ENCODE measurements at places on chromosomes 16 and 17.

GRCh38 chr17:83009414-83010205, 69.8 kb upstream of the METRNL start:
- DNase-seq, result no peak

DNA sequence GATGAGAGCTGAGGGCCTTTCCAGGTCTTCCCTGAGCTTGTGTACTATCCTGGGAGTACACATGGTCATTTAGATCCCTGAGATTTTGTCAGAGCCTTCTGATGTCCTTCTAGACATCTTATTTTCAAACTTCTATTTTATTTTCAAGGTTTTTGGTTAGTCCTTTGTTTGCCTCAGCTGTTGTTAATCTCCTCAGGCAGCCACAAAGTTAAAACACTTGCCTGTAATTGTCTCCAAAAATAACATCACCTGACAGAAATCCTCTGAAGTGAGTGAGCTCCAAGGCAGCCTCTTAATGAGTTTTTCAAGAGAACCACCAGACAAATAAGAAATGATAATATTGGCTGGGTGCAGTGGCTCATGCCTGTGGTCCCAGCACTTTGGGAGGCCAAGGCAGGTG, 43.8 kb upstream of the CPHXL start:
- no peak for DNase-seq

- DNase-seq, result no peak
Observed at GRCh38 chr17:58398574-58399266, 18.6 kb downstream of the RNF43 start.

- DNase-seq, result peak; percentile 60
Observed at GRCh38 chr17:488993-489757, 136.6 kb upstream of the RPH3AL start.

DNA sequence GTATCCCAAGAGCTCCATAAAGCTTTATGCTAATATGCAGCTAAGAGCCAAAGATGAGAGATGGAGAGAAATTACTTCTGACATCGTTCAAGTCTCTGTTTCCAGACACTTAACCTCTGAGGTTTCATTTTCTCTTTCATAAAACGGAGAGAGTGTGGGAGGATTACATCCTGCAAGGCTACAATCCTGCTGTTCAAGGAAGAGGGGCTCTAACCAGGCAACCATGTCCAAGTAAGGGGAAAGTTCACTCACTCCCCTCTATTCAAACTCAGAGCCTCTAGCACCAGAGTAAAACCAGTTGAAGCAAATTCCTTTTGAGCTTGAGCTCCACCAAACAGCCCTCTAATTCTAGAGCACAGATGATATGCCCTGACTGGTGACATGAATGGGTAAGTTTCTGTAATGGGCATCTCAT, 397.4 kb downstream of the NPIPA8 start:
- DNase-seq, result no peak

GRCh38 chr16:54953461-54953860, 22.8 kb downstream of the IRX5 start:
- no peak for DNase-seq

GRCh38 chr17:40551879-40552768, 13.1 kb downstream of the CCR7 start:
- no peak for DNase-seq

DNA sequence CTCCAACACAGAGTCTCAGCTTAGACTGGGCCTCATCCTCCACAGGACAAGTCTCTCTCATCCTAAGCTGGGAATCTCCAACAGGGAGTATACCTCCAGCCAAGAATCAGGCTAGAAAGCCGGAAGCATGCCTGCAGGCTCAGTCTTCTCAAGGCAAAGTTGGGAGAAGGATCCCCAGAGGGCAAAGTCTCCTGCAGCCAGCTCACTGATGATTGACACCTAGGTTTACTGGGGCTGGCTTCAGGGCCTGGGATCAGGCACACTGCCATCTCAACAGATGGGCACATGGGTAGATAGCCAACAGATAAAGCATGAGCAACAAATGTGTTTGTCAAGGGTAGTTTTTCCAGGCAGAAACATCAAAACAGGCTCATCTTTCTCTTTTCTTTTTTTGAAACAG, 56.1 kb upstream of the TOX3 start:
- no peak for DNase-seq

DNA sequence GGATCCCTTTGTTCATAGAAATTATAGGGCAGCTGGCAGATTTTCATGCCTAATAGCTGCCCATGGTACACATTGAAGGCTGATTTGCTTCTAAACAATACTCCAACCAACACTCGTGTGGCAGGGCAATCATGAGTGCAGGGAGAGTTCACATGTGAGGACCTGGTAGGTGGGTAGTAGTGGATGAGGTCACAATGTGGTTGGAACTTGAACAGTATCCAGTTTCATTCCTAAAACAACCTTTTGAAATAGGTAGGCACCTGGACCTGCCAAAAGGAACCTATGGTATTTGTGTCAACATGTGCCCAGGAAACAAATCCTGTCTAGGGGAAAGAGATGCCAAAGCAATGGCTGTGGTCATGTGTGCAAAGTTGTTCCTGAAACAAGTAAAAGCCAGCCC, 32.8 kb downstream of the CCL4 start:
- DNase-seq, result no peak

DNA sequence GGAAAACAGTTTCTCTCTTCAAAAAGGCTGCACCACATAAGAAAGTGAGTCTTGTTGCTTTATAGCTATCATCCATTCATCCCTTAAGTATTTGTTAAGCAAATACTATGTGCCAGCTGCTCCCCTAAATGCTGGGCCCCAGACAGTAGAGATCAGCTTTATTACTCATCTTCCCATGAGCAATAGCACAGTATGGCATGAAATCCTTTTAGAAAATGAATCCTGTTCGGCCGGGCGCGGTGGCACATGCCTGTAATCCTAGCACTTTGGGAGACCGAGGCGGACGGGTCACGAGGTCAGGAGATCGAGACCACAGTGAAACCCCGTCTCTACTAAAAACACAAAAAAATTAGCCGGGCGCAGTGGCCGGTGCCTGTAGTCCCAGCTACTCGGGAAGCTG, 99.5 kb downstream of the MYO1D start:
- no peak for DNase-seq

- DNase-seq, result no peak
Observed at GRCh38 chr16:2042171-2042985, 5.3 kb downstream of the NTHL1 start.

DNA sequence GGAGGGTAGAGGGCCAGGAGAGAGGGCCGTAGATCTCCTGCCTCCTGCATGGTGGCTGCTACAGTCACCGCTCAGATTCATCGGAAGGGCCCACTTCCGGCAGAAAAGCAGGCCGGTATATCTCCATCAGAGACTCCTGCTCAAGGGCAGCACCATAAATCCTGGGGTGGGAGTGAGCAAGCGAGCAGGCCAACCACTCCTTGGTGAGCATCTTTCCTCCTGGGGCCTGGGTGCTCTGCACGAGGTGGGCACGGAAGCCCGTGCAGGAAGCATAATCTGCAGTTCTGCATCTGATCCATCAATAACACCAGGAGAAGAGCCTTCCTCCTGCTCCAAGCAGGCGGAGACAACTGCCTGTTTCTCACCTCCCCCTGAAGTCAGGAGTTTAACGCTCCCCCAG, 57.4 kb upstream of the TMEM132E start:
- DNase-seq, result no peak

DNA sequence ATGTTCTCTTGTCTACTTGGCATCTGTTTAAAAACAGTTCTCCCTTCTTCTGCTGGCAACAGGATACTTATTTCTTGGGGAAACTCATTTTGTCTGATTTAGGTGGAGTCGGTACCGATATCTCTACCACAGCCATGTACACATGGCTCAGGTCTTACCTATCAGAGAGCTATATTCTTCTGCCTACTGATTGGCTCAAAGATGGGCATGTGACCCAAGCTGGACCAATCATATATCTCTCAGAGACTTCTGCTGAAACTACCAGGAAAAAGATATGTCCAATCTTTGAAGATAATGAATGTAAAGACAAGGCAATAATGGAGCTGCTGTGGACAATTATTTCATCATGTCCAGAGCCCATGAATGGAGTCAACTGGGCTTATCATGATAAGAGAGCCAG, 21.6 kb upstream of the SHISA9 start:
- no peak for DNase-seq

GRCh38 chr16:11581678-11582077, 5.0 kb downstream of the LITAF start:
- no peak for DNase-seq

DNA sequence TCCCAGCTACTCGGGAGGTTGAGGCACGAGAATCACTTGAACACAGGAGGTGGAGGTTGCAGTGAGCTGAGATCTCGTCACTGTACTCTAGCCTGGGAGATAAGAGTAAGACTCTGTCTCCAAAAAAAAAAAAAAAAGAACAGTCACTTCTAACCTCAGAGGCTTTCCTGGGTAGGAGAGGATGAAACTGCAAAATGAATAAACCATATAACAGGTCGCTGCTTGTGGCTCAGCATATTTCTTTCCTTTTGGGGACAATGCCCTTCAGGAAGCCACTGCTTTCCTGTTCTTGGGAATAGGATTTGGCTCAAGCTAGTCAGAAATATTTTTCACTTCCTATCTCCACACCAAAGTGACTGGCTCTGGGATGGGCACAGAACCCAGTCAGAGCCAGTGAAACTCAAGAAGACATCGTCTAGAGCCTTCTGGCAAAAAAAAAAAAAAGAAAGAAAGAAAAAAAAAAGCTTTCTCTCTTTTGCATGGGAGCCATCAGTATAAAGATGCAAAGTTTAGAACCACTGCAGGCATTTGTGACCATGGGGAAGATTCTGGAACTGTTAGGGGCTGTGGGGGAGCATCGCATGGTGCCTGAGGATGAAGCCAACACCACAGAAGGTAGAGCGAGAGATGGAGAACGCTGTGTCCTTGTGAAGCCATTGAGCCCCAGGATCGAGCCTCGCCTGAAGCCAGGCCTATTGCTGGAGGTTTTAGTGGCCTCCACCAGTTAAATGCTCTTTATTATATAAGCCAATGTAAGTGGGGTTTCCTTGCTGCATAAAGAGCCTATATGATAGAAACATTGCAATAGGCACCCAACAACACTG, 71.8 kb upstream of the MRTFB start:
- no peak for DNase-seq

- DNase-seq, result no peak
Observed at GRCh38 chr17:63932721-63933120, 590 bp upstream of the CD79B start.

DNA sequence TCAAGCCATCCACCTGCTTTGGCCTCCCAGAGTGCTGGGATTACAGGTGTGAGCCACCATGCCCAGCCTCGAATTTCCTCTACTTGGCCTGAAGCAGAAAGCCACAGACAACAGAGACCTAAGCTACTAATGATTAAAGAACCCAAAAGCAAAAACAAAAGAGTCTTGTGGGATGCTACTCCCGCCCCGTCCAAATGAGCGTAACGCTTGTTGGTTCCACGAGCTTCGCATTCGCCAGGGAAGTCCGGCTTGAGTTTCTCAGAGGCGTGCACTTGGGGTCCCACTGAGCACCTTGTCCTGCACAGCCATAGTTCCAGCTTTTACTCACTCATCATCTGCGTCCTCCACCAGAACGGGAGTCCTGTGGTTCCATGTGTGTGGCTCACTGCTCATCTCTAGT, 16.0 kb downstream of the CEP295NL start:
- no peak for DNase-seq

- no peak for DNase-seq
Observed at GRCh38 chr16:11460820-11461594, 115.7 kb downstream of the RMI2 start.

DNA sequence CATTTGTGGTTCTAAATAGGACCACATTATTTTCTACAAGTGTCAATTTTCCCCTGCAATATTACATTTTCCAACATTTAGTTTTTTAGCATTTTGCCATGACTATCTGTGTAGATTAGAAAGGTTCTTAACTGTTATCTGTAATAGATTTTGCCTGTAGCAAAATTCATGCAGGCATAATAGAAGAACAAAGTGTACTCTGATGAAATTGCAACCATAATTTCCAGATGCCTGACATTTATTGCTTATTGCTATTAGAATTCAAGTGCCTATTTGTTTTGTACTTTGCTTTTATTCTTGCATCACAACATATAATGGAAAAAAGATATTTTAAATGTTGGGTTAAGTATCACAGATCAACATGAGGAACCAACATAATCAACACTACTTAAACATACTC, 337.7 kb downstream of the TOX3 start:
- DNase-seq, result no peak

GRCh38 chr17:9241774-9242496, 220.6 kb downstream of the NTN1 start:
- DNase-seq, result no peak

- no peak for DNase-seq
Observed at GRCh38 chr16:71780521-71781089, 28.0 kb downstream of the AP1G1 start.

DNA sequence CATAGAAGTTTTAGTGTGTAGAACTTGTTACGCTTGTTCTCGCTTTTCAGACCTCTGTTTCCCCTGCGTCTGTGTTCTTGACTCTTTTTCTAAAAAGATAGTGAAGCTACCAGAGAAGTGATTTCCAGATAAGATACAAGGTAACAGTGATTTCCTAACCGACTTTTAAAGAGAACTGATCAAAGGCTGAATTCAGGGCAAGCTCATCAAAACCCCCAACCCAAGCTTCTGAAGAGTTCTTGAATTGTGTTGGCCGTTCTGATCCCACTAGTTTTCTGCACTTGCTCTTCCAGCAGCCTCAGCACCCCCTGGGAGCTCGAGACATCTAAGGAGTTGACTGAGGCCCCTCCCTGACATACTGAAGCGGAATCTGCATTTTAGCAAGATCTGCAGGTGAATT, 12.7 kb upstream of the NSMCE1 start:
- no peak for DNase-seq

- DNase-seq, result peak; percentile 12
Observed at GRCh38 chr16:50281391-50282009, 15.1 kb downstream of the ADCY7 start.

DNA sequence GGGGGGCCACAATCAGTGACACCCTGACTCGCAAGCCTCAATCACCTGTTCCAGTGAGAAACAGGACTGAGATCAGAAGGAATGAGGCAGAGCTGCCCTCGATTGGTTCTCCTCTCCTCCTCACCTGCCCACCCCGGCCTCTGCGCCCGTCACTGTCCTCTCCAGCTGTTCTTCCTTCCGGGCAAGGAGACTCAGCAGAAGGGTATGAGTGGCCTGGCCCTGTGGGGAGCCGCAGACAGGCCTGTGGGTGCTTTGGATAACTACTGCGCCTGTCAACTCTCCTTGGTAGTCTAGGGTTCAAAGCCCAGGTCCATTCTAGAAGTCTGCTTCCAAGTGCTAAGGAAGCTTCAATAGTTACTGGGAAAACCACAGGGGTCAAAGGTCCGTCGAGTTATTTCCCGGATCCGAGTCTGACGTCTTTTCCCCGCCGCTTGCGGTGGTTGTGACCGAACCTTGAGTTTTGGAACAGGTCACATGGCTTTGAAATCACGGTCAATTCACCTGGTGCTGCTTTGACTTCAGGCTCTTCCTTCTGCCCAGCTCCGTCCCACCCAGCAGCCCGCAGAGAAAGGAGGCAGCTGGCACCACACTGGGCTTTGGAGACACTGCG, 8.3 kb downstream of the CARD14 start:
- DNase-seq, result no peak

- no peak for DNase-seq
Observed at GRCh38 chr16:20612551-20613480, 36.6 kb upstream of the ACSM2B start.

GRCh38 chr17:4522661-4523060, 24.0 kb downstream of the SPNS2 start:
- no peak for DNase-seq

- DNase-seq, result no peak
Observed at GRCh38 chr16:53773150-53773846, 69.3 kb downstream of the FTO start.
